ENCODE measurements at places on chromosomes 7 and 10.

DNA sequence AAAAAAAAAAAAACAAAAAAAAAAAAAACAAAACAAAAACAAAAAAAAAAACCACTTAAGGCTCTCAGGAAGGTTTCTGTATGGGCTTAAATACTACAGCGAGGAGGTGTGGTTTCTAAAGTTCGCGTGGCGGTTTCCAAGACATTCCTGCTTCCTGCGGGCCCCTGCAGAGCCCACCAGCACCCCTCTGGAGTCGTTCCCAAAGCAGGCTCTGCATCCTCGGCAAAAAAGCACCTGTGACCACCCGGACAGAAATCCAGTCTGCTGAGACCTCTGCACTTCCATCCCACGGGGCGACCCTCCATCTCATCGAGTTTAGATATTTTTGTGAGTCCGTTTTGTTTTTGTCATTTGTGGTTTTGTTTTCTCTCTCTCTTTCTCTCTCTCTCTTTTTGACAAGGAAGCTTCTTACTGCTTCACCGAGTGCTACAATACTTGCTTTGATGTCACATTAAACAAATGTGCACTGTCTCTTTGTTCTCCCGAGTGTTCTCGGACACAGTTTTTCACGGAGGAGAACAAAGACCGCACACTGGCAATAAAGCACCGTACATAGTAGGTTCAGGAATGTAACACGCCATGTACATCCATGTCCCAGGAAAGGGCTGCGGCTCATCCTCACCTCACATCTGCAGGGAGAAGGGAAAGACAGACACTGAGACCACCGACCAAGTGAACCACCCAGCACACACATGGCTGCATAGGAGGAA lies 21.5 kb downstream of the PDGFA start:
- DNase-seq = no peak

DNA sequence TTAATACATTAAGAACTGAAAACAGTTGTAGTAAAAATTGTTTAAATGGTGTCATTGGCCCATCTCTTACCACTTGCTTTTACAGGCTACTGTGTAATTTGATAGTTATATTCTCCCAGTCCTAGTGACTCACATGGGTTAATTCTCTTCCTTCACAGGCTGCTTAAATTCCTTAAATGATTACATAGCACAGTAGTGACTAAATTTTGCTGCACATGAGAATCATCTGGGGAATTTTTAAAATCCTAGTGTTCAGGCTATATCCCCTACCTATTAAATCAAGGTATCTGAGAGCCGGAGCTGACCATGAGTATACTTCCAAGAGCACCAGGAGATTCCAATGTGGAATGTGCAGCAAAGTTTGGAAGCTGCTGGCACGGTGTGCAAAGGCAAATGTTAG lies 45.3 kb upstream of the ZNF800 start:
- DNase-seq = no peak

DNA sequence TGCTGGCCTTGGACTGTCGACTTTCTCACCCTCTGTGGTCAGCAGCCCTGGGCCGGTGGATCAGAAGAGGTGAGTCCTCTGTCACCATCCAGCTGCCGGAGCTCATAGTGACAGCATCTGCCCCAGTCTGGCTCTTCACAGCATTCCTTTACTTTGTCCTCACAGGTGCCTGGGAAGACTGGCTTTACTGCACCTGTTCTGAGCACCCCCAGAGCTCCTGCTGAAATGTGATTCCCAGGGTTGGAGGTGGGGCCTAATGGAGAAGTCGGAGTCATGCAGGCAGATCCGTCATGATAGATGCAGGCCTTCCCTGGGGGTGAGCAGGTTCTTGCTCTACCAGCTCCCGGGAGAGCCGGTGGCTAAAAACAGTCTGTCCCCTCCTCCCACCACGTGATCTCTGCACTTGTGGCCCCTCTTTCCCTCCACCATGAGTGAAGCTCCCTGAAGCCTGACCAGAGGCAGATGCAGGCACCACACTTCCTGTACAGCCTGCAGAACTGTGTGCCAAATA lies 171.5 kb downstream of the ZMYND11 start:
- no peak for DNase-seq

DNA sequence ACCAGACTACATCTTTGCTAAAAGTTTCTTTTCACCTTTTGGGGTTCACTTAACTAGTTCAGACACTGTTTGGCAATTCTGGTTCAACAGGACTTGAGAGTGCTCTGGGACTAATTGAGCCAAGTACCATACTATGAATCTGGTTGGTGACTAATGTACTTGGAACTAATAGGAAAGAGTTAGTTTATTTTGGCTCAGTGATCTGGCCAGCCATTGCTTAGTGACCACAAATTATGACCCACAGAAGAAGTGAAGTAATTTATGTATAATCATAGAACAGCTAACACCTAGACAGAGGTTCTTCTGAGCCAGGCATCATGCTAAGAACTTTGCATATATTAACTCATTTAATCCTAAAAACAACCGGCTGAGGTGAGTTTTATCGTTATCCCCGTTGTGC lies 126.5 kb upstream of the JCAD start:
- no peak for DNase-seq

- no peak for DNase-seq
Measured at GRCh38 chr7:110358028-110358427, 732.9 kb upstream of the LRRN3 start.

GRCh38 chr10:72173262-72173618 lies 42.6 kb upstream of the ANAPC16 start:
- DNase-seq = no peak
